ENCODE measurements at places on chromosomes 5 and 9.

GRCh38 chr9:36946653-36947052 is 87.4 kb downstream of the PAX5 start:
- DNase-seq = no peak

DNA sequence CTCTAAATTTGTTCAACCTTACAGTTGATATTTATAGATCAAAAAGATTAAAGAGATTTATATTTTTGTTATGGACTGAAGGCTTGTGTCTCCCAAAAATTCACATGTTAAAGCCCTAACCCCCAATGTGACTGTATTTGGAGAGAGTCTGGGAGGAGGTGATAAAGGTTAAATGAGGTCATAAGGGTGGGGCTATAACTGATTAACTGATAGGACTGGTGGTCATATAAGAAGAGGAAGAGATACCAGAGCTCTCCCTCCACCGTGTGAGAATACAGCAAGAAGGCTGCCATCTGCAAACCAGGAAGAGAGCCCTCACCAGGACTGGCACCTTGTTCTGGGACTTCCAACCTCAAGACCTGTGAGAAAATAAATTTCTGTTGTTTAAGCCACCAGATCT is 264.3 kb downstream of the ENC1 start:
- DNase-seq = no peak

DNA sequence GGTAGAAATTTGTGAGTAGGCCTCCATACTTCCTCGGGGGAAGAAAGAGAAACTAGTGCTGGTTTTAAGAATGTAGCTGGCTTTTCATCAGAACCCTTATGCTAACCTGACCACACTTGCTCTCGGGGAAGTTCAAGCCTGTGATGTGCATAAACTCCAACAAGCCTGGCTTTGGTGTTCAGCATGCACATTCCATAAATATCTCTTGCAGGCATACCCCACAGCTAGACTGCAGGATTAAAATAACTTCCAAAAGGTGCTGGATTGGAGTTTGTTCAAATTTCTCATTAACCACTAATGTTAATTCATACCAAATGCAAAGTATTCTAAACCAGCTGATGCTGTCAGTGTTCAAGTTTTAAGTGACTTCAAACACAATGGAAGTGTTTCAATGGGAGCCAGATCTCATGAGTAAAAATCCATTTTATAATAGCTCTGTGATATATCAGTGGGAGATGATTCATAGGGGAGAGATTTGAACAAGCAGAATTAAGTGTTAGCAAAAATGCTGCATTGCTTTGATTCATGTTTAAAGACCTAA is 79.4 kb downstream of the NPR3 start:
- no peak for DNase-seq

DNA sequence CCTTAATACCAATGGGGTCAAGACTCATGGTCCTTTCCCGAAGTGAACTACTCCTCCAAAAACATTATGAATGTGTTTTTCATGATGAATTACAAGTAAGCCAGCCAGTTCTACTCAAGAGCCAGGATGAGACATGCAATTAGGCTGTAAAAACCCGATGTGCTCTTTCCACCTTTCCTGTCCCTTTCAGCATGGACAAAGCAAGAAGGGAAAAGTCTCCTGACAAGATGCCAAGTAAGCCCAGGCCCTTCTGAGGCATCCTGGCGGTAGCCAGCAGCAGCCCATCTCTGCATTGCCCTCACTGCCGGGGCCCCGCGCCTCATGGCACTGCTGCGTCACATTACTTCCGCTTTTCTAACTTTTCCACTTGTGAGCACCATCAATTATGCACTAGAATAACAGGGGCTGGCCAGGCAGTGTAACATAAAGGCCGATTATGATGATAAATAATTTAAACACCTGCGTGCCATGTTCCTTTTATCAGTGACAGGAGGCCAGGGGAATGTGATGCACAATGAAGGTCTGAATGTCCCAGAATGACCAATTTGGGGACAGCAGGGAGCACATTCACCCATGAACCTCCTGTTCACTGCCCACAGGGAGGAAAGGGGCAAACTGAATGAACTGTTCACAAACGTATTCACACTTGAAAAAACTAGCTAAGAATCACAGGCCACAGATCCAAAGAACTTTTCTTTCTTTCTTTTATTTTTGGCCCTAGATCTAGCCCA is 37.4 kb downstream of the EFNA5 start:
- DNase-seq = no peak

- no peak for DNase-seq
Measured at GRCh38 chr5:40834391-40834848, 602 bp downstream of the RPL37 start.

GRCh38 chr5:91490316-91490715 is 107.2 kb upstream of the ARRDC3 start:
- DNase-seq = no peak

GRCh38 chr9:115691693-115692092 is 461.9 kb upstream of the PAPPA start:
- DNase-seq = no peak

DNA sequence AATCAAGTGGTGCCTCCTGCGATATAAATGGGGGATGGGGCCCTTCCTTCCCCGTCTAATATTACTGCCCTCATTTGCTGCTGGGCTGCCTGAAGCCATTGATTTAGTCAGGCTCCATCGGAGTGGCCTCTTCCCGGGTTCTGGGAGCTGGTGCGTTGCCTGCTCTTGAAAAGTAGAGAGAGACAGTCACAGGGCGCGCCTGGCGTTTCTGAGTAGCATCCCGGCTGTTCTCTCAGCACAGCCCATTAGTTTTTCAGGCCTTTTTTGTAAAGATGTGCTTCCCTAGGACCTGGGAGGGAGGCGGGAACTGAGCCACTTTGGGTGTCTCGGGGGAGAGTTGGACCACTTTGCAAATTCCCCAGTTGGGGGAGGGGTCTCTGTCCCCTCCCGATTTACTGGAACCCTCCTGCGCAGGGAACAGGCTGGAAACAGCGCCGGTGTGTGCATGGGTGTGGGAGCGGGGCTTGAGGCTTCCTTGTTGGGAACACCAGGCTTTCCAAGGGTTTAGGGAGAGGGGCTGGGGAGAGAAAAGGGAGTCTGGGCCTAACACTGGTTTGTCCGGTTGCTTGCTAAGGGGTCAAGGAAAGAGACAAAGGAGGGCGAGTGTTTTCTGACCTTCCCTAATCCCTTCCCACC is 4.7 kb downstream of the PRDM6 start:
- DNase-seq = no peak

- no peak for DNase-seq
Measured at GRCh38 chr9:114591849-114592248, 4.3 kb downstream of the ATP6V1G1 start.

DNA sequence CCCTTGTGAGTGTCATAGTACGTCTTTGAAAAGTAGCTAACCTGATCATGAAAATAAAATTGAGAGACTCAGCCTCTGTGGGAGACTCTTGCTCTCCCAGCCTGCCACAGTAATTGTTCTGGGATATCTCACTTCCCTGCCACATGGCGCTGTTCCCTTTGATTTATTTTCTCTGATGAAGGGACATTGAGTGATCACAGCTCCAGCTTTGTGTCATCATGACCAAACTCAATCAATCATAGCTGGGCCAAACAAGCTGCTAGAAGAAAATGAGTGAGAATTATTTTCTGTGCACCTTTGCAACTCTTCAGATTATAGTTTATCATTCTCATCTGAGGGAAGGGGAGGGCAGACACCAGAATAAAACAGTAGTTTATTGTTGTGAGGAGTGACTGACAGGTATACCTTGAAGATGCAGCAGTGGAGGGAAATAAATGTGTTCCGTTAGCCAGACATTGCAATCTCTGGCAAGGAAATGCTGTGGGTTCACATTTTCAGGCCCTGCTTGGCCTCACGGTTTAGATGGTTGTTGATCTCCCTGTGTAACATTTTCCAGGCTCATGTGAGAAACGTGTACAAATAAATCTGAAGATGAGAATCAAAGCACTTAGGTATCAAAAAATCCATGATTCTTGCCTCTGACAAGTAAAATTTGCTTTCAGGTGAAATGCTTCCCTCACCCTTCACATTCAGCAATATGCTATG is 174.7 kb upstream of the FBXL17 start:
- DNase-seq = no peak

GRCh38 chr5:2656206-2656605 is 95.3 kb downstream of the IRX2 start:
- DNase-seq = no peak

GRCh38 chr9:136725612-136726011 is 13.2 kb downstream of the DIPK1B start:
- no peak for DNase-seq

- DNase-seq = no peak
Measured at GRCh38 chr9:117403403-117403811, 11.4 kb downstream of the ASTN2 start.

DNA sequence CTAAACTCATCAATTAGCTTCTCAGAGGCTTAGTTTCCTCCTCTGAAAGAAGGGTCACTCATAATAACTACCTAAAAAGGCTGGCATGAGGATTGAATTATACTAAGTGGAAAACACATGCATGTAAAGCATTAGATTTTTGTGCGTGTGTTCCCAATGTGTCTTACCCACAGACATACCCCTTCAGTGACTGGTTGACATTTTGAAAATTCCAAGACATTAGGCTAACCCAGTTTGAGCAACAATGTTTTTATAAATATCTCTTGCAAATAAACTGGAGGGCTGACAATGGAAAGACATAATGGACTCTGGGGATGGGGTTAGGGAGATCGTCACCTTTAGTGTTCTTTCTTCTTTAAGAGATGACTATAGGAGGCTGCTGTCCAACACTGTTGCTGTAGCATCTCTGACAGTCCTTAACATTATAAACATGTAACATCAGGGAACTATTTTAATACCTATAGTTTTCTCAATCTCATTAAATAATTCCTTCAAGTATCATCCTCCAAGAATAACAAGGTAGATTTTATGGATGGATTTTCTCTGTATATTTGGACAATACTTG is 24.3 kb downstream of the HMHB1 start:
- DNase-seq = no peak

GRCh38 chr5:148798786-148799185 is 27.6 kb upstream of the ADRB2 start:
- DNase-seq = no peak

DNA sequence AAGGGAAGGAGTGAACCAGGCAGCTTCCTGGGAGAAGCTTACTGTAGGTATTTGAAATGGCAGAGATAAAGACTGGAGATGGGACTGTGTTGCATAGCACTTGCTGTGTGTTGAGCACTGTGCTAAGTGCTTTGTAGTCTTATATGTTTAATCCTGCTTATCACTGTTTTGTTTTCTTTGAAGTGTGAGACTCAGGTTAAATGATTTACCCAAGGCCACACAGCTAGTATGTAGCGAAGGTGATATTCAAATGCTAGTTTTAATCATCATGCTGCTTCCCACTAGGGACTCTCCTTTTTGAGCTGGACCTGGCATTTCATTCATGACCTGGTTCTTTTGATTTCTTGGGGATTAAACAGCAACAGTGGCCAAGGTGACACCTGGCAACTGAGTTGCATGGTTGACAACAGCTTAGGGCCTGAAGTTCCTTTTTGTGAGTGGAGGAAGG is 35.3 kb upstream of the SPRY4 start:
- no peak for DNase-seq

DNA sequence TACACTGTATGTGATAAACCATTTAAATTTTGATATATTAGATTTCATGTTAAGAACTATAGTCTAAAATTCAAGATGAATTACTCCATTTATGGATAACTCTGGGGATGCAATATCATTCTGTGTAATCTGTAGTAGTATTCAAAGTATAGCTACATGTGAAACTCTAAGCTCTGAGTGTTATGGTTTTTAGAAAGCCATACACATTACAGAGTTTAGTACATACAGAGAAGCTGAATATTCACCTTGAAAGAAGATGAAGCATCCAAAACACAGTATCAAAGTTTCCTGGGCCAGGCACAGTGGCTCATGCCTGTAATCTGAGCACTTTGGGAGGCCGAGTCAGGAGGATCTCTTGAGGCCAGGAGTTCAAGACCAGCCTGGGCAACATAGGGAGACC is 25.0 kb downstream of the ABHD17B start:
- DNase-seq = no peak

GRCh38 chr9:15135164-15135792 is 171.7 kb downstream of the TTC39B start:
- DNase-seq = no peak

DNA sequence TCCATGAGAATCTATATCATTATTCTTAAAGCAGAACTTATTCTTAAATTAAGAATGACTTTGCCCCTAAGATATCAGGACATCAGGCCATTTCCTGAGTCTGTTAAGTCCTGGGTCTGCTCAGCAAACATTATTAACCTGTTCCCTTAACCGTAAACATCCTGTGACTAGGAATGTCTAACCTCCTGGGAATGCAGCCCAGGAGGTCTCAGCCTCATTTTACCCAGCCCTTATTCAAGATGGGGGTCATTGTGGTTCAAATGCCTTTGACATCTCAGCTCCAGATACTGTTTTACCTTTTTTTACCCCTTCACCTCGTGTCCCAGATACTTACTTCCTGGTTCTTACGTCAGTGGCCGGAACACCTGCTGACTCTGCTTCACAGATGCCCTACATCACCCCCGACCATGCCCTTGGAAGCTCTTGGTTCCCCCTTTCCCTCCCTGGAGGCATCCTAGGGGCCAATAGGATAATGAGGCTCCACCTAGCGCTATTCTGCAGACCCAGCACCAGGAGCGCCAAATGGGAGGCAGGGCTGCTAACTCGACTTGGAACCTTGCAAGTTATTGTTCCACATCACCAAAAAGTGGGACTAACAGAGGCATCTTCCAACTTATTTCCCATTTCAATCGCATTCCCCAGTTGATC is 182.5 kb downstream of the MED10 start:
- no peak for DNase-seq

DNA sequence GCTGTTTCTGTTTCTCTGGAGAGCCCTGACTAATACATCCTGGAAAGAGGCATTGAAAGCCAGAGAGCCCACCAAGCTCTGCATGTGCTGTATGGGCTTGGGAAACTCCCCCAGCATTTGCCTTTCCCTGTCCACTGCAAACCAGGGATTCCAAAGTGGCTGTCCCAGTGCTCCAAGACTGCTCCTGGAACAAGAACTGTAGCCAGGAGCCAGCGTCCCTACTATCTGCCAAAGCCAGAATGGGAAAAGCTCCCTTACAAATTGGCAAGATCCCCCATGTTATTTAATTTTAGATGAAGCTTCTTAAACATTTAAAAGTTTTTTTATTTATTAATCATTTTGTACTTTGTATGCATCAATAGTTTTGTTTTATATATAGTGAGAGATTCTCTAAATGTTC is 263.2 kb downstream of the GABRB2 start:
- no peak for DNase-seq

DNA sequence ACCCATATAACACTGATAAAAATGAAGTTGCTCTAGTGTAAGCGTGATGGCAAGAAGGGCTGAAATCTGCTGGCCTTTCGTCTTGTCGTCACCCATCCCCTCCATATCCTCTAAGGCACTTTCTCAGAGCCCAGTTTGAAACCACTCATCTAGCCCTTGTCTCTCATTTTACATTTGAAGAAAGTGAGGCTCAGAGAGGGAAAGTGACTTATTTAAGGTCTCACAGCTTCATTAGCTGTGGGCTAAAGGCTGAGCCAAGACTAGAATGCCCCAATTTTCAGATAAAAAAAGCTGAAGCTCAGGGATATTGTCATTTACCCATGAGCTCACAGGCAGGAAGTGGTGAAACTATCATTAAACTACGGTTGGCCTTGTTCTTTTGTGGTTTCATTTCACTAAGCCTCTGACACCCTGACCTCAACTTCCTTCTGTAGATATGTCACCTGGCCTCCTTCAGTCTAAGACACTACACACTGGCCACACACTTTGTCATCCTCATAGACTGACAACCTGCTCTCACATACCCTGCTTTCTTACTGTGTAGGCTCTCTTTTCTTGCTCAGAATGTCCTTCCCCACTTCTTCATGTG is 176.7 kb upstream of the DMAC1 start:
- no peak for DNase-seq

Data from Panc1 (cell line).